KG1 (cell line): ENCODE measurements at places on chromosomes 3 and 15.

DNA sequence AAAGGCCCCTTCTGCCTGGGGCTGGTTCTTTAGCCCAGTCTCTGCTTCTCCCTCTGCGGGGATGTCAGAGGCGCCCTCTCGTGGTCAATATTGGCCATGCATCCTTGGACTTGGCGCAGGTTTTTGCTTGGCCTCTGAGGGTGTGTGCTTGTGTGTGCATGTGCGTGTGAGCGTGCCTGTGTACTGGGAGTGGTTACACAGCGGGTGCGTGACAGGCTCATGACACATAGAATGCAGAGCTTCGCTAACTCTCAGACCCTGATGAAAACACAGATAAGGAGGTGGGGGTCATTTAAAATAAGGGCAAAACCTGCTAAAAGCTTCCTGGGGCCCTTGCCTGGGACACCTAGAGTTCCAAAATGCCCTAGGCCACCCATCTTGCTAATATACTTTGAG, 160.9 kb downstream of the SMAD6 start:
- peak; percentile 66 for DNase-seq

- no peak for DNase-seq
These were observed 486 bp downstream of the CDIN1 start for GRCh38 chr15:36579792-36580431.

- no peak for DNase-seq
These were observed 33.5 kb downstream of the FAM98B start for GRCh38 chr15:38487378-38487777.

GRCh38 chr3:126107957-126108675, 24.2 kb upstream of the SLC41A3 start:
- no peak for DNase-seq

DNA sequence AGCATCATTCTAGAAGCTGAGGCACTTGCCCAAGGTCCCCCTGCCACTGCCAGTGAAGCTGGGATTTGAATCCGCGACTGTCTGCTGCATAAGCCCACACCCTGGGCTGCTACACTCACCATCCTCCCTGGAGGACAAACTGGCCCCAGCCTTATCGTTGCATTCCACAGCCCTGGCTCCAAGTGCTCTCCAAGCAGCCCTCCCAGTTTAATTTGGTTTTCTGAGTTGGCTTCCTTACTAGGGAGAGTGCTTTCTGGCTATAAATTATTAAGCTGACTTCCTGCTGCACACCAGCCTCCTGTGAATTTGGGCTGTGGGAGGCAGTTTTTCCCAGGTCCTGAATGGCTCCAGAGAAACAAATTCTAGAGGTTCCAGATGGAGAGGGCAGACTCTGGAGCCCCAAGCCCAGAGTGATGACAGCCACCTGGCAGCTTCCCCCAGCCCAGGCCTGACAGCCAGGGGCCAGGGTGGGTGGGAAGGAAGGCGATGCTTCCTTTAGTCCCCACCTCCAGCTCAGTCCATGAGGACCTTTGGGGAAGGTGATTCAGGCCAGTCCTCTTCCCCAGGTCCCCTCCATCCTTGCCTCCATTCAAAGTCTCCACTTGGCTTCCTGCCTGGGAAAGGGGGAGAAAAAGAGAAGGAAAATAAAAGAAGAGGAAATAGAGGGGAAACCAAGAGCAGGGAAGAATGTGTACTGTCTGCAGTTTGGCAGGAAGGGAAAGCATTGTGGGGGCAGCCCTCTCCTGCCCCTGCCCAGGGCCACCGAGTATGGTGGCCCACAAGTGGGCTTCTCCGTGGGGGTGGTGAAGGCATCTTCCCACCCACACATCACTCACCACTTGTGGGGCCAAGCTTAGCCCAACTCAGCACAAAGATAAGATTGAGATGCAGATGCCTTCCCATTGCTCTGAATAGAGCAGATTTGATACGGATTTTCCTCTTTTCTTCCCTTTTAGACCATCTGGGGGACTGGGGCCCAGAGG, 69.6 kb downstream of the SEMA5B start:
- no peak for DNase-seq

DNA sequence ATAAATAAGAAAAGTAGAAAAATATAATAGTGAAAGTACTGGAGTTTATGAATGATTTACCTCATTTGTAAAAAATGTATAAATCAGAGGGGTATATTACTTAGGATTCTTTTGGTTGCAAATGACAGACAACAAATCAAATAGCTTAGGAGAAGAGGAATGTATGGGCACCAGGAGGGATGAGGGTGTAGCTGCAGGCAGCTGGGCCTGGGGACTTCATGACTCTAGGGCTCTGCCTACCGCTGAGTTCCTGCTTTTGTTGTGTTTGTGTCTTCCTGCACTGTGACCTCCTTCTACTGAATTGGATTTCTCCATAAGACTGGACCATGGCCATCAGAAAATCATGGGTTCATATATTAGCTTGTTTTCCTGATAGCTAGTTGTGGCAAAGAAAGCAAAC, 27.9 kb upstream of the PDE8A start:
- DNase-seq = no peak
